ENCODE measurements at places on chromosomes 11 and 22.

- peaks cover 44% of the 10 kb centered on the region for H3K27me3 ChIP-seq
- no peaks in the 10 kb centered on the region for H3K36me3 ChIP-seq
- no peak overlapping the region for H3K27ac ChIP-seq
- H3K4me1 ChIP-seq = no peaks in the 10 kb centered on the region
- no peak for DNase-seq
- H3K4me3 ChIP-seq = no peak overlapping the region
Observed at GRCh38 chr11:62186195-62186594, 3.8 kb upstream of the SCGB1D1 start.

GRCh38 chr11:112778091-112778876 is 182.9 kb upstream of the NCAM1 start:
- H3K4me3 ChIP-seq = no peak overlapping the region
- H3K27ac ChIP-seq = no peak overlapping the region
- peaks cover 4% of the 10 kb centered on the region for H3K4me1 ChIP-seq
- H3K36me3 ChIP-seq = no peaks in the 10 kb centered on the region
- H3K27me3 ChIP-seq = no peaks in the 10 kb centered on the region

DNA sequence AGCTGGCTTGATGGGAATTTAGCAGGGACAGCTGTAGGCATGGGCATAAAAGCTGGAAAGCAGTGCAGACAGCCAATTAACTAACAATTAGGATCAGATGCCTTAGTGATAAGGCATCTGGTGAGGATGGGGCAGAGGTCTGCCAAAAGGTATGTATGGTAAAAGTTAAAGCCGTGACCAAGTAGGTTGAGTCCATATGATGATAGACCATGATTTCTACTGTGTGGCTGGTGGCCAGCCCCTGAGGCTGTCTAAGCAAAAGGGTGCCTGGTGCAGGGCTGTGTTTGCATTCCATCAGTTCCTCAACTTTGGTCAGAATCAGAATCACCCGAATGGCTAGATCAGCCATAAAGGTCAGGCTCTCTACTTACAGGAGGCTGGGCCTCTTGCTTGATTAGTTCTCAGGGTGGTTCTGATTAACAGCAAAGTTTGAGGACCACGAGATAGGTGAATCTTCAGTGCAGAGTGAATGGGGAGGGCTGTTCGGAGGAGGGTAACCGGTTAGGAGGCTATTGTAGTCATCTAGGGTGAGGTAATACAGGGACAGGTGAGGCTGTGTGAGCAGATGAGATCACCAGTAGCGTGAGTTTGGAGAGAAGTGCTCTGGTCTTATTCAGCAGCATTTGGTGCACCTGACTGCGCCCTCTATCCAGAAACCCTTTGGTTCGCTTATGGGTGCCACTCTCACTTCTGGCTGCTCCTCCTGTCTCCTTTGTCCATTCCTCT is 27.2 kb downstream of the PPFIBP2 start:
- peaks cover 12% of the 10 kb centered on the region for H3K27me3 ChIP-seq
- H3K4me1 ChIP-seq = peaks cover 11% of the 10 kb centered on the region
- no peak for DNase-seq
- H3K36me3 ChIP-seq = no peaks in the 10 kb centered on the region
- no peak overlapping the region for H3K4me3 ChIP-seq

- H3K4me1 ChIP-seq = peaks cover 19% of the 10 kb centered on the region
- peaks cover 53% of the 10 kb centered on the region for H3K27me3 ChIP-seq
- no peaks in the 10 kb centered on the region for H3K36me3 ChIP-seq
- H3K4me3 ChIP-seq = no peak overlapping the region
- DNase-seq = no peak
- H3K27ac ChIP-seq = no peak overlapping the region
Observed at GRCh38 chr22:50536226-50536625, 6.4 kb upstream of the TYMP start.

DNA sequence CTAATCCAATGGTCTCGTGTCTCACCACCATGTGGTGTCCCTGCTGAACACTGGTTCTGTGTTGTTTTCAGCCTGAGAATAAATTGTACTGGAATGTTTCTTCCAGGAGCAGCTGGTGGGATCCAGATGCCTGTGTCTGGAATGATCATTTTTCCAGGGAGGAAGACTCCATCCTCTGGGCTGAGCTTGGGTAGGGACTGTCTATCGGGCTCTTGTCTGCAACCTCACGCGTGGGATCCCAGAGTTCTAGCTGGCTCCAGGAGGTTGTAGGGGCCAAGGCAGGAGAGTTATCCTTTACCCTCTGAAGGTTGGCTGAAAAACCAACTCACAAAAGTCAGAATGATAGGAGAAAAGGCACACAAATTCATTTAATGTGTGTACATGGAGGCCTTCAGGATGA is 144.1 kb upstream of the B3GAT1 start:
- peaks cover 12% of the 10 kb centered on the region for H3K27me3 ChIP-seq
- no peak for DNase-seq
- no peak overlapping the region for H3K27ac ChIP-seq
- no peak overlapping the region for H3K4me3 ChIP-seq
- no peaks in the 10 kb centered on the region for H3K36me3 ChIP-seq

GRCh38 chr11:67303132-67303834 is at the start of gene SSH3:
TSS of gene SSH3 (plus strand) at chr11:67303530. CDS start at chr11:67303626, 96 bp downstream.
- H3K36me3 ChIP-seq = peaks cover 4% of the 10 kb centered on the region
- H3K4me3 ChIP-seq = peak within 1 kb of the TSS; percentile 74
- peaks cover 21% of the 10 kb centered on the region for H3K27me3 ChIP-seq

DNA sequence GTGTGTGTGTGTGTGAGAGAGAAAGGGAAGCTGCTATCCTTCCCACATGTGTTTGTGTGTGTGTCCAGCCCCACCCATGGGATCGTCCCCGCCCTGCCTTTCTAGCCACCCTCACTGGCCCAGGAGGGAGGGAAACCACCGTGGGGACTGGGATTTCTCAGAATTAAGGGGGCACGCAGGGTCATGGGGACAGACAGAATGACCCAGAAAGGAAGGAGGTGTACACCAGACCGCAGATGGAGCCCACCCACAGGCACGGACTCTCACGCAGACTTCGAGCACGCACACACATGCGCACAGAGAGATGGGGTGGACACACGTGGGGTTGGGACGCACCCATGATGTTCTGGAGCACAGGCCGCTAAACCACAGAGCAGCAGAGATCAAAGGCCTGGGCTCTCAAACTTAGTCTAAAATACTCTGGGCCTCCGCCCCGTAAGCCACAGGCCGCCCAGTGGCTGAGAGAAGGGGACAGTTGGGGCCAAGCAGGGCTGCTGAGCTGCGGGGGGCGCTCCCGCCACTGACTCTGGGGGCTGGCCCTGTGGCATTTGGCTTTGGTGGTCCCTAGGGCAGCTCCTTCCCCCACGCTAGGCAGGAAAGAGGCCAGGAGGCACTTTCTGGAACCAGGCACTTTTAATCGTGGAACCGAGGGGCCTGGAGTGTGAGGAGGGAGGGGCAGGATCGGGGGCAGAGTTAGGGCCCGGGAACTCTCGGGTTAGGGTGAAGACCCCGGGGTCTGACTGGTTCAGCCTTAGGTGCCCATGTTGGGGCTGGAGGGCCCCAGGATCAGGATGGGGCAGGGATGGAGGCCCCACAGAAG is 1.5 kb downstream of the IFITM5 start:
- no peak overlapping the region for H3K4me3 ChIP-seq
- no peak for DNase-seq
- H3K27me3 ChIP-seq = peaks cover 7% of the 10 kb centered on the region
- H3K4me1 ChIP-seq = peaks cover 20% of the 10 kb centered on the region
- H3K27ac ChIP-seq = no peak overlapping the region

DNA sequence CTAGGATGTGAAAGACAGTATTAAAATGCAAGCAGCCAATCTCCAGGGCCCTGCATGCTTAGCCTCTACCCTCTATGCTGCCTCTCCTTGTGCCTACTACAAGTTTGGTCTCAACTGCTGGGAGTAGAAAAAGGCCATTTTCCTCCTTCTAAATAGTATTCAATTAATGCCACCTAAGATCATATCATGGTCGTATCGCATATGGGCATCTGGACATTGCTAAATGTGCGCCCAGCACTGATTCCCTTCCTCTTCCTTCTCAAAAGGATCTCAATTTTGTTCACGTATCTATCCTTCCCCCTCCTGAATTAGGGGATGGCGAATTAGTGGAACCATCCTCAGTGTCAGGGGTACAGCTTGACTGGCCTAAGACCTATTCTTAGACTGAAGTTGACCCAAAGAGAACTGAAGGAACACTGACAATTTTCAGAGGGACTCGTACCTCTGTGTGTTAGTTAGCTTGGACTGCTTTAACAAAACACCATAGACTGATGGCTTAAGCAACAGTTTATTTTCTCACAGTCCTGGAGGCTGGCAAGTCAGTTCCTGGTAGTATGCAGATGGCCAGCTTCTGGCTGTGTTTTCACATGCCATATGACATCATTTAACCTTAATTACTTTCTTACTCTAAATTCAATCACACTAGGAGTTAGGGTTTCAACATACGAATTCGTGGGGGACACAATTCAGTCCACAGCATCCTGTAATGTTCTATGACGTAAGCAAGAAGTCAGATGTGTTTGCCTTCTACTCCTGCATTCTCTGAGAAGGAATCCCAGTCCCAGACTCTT is 8.5 kb upstream of the NUP50 start:
- H3K4me3 ChIP-seq = no peak overlapping the region
- no peaks in the 10 kb centered on the region for H3K27me3 ChIP-seq
- peaks cover 6% of the 10 kb centered on the region for H3K36me3 ChIP-seq
- no peak overlapping the region for H3K27ac ChIP-seq
- no peak for DNase-seq

- no peaks in the 10 kb centered on the region for H3K27me3 ChIP-seq
- peak; percentile 41 for DNase-seq
- peaks cover 50% of the 10 kb centered on the region for H3K4me1 ChIP-seq
Observed at GRCh38 chr11:117179048-117179999, 781 bp downstream of the SIDT2 start.

- H3K36me3 ChIP-seq = no peaks in the 10 kb centered on the region
- H3K27me3 ChIP-seq = no peaks in the 10 kb centered on the region
- no peak for DNase-seq
- H3K4me1 ChIP-seq = peaks cover 20% of the 10 kb centered on the region
- H3K4me3 ChIP-seq = no peak overlapping the region
Observed at GRCh38 chr22:26550498-26551033, 38.3 kb upstream of the TFIP11 start.

DNA sequence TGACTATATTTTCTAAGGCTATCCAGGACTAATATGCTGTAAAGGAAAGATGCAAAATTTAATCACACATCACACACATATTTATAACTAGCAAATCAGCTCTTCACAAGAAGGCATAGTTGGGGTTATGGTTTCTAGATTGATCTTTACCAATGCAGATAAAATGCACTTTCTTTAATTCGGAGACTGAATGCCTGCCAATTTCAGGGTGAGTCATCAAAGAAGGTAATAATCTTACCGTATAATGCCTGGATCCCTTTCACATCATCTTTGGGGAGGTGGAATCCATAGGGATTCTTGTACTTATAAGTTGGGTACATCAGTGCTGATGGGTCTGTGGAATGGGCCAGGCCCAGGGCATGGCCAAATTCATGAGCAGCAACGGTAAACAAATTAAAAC is 16.4 kb downstream of the MMP20 start:
- no peak for DNase-seq
- no peak overlapping the region for H3K4me3 ChIP-seq
- H3K27me3 ChIP-seq = no peaks in the 10 kb centered on the region
- H3K36me3 ChIP-seq = no peaks in the 10 kb centered on the region
- no peak overlapping the region for H3K27ac ChIP-seq

DNA sequence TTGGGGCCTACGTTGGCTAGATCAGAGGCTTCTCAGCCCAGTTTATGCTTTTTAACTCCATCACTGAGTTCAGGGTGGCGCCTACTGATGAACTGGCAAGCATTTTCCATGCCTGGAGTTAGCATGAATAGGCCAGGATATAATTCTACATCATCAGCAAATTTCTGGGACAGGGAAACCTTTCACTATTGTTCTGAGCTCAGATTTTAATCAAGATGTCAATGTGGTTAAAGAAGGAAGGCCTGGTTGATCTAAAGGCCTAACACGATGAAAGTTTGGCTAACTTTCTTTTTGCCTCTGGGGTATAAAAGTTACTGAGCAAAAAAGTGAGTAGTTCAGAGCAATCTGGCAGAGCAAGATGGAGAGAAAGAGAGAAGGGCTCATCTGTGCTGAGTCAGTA is 21.7 kb upstream of the IFITM3 start:
- no peaks in the 10 kb centered on the region for H3K36me3 ChIP-seq
- H3K4me3 ChIP-seq = no peak overlapping the region
- H3K4me1 ChIP-seq = peaks cover 23% of the 10 kb centered on the region
- H3K27me3 ChIP-seq = no peaks in the 10 kb centered on the region

DNA sequence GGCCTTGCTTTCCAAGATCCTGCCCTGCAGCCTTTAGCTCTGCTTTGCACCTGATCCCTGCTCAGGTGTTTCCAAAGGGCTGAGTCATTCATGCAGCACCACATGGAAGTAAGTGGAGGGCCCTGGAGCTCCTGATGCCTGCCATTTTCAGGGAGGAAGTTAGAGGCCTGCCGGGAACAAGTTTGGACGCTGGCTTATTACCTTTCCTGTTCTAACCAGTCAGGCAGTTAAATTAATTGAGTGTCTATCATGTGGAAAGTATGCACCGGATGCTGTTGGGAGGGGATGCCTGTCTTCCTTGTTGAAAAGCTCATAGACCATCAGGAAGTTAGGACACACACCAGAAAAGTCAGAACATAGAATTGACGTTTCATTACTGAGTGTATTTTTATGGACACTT is 73.7 kb upstream of the PLET1 start:
- no peak overlapping the region for H3K27ac ChIP-seq
- no peaks in the 10 kb centered on the region for H3K4me1 ChIP-seq
- peaks cover 2% of the 10 kb centered on the region for H3K36me3 ChIP-seq
- peaks cover 3% of the 10 kb centered on the region for H3K27me3 ChIP-seq
- no peak overlapping the region for H3K4me3 ChIP-seq
- DNase-seq = no peak

DNA sequence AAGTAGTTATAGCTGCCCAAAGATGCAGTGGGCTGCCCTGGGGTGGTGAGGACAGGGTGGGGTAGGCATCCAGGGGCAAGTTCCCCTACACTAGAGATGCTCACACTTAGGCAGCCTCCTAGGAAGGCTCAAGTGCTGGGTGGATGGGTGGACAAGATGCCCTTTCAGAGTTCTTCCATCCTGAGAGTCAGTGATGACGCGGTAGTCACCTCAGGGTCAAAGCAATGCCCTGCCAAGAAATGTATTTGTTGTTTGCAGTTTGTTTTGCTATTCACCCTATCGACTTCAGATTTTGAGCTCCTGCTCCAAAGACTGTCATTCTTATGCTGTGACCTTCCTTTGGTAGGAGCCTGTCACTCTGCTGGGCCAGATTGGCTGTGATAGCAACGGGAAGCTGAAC is 18.9 kb downstream of the POLA2 start:
- no peaks in the 10 kb centered on the region for H3K27me3 ChIP-seq
- H3K27ac ChIP-seq = no peak overlapping the region
- no peak overlapping the region for H3K4me3 ChIP-seq
- peaks cover 18% of the 10 kb centered on the region for H3K4me1 ChIP-seq

- H3K27ac ChIP-seq = peak overlapping the region; percentile 62
- H3K36me3 ChIP-seq = peaks cover 8% of the 10 kb centered on the region
- peaks cover 69% of the 10 kb centered on the region for H3K4me1 ChIP-seq
- DNase-seq = no peak
- peaks cover 4% of the 10 kb centered on the region for H3K27me3 ChIP-seq
Observed at GRCh38 chr11:111733016-111733415, 33.2 kb downstream of the PPP2R1B start.

All from neural crest cell (in vitro differentiated cells).